Left cardiac atrium (tissue), 4 donors: ENCODE measurements at places on chromosomes 12 and 14.

DNA sequence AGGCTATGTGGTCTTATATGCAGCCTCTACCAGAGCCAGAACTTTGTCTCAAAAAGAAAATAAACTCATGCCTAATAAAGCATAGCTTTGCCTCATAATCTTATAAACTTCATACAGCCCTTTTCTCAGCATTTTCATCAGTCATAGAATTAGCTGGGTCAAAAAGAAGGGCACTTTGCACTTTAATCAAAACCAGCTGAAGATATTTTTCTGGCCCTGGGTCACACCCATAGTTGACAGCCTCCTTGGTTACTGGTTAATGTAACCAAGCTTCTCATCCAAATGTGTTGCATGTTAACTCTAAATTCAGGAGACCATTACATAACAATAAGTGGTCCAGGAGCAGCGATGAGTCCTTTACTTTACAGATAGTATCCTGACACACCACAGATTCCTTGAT, 558.2 kb downstream of the FLRT2 start:
- no peak for DNase-seq

DNA sequence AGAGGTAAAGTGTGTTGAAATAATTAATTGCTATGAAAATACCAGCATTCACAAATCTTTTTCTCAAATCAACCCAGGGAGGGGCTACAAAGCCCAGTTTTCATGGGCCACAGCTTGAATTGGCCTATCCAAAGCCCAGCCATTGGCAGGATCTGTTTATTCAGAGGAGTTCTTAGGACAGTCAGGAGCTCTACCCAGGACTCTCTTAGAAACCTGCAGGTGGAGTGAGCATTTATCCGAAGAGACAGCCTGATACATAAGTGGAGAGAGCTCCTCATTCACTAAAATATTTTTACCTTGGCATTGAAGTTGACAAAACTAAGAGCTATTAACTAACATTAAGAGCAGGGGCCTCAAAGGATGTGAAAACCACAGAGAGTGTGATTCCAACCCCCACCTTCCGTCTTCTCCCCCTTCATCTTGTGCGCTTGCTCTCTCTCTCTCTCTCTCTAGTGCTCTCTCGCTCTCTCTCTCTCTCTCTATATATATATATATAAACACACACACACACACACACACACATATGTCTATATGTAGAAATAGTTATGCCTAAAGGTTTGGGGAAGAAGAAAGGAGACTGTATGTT, 315.5 kb downstream of the SNAPC1 start:
- DNase-seq: no peak

DNA sequence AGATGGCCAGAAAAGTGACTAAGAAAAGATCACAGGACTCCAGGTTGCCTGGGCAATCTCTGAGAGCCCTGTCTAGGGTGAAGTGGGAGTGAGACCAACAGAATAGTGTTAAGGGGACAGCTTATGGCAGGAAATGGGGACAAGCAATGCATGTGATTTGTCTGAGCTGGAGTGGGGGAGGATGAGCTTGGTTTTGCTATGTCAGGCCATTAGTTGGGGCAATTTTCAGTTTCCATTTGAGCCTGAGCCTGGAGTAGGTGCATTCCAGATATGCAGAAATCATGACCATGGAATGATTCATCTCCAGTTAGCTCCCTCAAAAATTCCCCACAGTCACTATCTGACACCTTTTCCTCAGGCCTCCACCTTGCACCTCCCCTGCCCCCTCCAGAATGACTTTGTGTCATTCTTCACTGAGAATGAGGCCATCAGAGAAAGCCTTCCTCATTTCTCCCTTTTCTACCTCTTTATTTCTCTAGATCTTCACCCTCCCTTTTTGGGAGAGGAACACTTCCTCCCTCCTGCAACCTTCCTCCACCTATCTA, 150.9 kb upstream of the PLEKHG7 start:
- DNase-seq: no peak

GRCh38 chr12:69655616-69656340, 43.3 kb downstream of the BEST3 start:
- no peak for DNase-seq

- no peak for DNase-seq
Measured at GRCh38 chr14:103858063-103858781, 10.8 kb upstream of the PPP1R13B start.

DNA sequence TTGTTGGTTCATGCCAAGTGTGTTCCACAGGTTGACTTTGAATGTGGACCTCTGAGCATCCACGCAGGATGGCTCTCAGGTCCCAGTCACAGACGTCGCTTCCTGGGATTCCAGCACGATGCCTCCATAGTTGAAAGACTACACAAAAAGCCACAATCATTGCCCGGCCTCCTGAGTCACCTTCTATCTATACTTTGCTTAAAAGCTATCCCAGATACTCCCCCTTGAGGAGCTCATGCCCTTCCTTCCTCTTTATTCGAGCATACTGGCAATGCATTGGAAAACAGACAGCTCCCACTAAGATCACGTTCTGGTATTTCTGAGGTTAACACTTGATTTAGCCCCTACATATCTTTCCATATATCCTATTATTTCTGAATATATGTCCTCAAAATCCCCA, 40.1 kb downstream of the ZNF664 start:
- DNase-seq: no peak

DNA sequence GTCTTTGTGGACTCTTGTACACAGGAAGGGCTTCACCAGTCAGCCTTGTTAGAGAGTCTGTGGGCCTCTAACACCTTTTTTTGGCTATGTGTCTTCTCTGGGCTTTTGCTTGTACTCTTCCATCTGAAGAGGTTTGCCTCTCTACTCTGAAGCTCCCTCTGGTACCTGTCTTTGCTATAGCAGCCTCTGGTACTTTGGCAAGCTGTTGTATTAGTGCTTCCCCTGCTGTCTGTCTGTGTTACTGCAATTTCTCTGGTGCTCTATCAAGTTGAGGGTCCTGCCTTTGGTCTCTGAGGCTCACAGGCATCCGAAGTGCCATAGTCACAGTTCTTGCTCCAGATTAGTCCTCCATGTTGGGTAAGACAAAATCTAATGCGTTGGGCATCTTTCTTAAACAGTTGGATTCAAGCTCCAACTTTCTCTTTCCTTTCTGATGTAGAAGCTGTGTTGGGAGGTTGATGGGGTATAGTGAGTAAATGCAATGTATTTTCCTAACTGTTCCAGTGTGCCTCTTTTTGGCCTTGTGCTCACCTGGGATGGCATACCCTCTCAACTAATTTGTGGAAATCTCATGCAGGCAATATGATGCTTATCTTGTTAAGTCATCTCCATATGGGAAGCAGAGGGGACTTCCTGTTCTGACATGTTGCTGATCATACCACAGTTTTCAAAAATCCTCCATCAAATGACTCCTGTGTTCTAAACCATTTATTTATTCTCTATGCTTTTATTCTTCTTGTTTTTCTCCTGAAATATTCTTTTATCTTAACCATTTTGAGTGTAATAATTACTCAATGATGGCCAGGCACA, 88.8 kb downstream of the ATF7IP start:
- no peak for DNase-seq

DNA sequence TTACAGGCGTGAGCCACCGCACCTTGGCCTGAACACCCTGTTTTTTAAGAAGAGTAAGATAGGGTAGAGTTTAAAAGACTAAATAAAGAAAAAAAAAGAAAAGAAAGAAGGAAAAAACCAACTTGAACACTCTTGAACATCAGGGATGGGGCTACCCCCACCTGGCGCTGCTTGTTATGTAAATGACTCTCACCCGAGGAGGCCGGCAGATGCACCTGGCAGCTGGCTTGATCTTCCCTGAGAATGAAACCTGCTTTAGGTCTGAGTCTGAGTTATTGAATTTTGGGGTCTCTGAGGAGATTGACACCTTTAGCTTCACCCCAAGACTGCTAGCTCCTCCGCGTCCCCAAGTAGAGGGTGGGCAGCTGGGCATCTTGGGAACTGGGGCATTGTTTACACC, 15.5 kb upstream of the MEG3 start:
- no peak for DNase-seq

GRCh38 chr12:63045020-63045860, 105.8 kb downstream of the AVPR1A start:
- DNase-seq: no peak

GRCh38 chr14:35814371-35815005, 5.4 kb upstream of the RALGAPA1 start:
- peak; percentile 50 for DNase-seq

GRCh38 chr14:76958980-76959710, 69.4 kb downstream of the IRF2BPL start:
- peak; percentile 68 for DNase-seq

GRCh38 chr14:45089813-45090212, 5.9 kb downstream of the PRPF39 start:
- no peak for DNase-seq

DNA sequence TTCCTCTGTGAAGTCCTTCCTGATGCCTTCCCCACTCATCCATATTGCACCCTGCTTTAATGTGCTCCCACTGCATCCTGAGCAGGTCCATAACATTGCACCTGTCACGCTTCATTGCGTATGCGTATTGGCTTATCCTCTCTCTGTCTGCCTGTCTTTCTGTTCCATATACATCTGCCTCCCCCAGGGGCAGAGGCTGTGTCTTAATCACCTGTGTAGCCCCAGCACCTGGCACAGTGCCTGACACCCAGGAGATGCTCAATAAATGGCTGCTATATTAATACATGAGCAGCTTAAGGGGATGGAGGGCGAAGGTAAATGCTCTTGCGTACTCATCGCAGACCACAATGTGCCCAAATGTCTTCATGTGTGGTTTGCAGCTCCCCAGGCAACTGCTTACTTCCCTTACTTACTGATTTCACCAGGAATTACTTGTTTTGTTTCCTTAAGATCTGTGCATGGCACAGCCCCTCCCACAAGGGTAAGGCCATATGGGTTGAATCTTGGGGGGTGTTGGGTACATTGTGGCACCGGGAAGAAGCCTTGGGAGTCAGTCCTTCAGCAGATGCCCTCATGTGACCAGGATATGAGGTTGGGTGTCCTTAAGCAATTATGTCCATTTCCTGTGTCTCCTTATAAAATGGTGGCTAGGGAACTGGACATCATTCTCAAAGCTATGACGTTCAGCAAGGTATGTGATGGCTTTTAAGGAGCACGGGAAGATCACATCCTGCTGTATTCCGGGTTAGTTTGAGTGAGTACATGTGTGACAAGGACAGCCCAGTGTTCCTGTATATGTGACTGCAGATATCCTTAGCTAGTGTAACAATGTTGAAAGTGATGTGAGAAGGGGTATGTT, 848 bp upstream of the CPNE6 start:
- no peak for DNase-seq

DNA sequence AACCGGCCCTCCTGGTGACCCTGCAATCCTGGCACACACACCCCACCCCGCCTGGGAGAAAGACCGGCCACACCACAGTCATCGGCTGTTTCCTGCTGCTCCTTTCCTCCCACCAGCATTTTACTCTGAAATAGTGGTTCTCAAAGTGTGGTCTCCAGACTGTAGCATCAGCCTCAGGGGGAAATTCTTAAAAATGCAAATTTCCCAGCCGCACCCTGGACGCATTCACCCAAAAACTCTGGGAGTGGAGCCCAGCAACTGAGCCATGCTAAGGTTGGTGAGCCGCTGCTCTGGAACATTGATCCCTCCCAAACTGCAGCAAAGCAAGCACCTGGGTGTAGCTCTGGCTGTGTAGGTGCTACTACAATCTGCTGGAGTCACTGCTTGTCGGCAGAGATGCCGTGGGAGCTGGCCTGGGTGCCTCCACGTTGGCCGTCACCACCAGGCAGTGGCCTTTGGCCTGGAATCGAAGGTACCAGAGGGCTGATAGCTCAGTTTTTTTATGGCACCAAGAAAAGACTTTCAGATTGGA, 38.4 kb upstream of the BCL2L14 start:
- DNase-seq: no peak

DNA sequence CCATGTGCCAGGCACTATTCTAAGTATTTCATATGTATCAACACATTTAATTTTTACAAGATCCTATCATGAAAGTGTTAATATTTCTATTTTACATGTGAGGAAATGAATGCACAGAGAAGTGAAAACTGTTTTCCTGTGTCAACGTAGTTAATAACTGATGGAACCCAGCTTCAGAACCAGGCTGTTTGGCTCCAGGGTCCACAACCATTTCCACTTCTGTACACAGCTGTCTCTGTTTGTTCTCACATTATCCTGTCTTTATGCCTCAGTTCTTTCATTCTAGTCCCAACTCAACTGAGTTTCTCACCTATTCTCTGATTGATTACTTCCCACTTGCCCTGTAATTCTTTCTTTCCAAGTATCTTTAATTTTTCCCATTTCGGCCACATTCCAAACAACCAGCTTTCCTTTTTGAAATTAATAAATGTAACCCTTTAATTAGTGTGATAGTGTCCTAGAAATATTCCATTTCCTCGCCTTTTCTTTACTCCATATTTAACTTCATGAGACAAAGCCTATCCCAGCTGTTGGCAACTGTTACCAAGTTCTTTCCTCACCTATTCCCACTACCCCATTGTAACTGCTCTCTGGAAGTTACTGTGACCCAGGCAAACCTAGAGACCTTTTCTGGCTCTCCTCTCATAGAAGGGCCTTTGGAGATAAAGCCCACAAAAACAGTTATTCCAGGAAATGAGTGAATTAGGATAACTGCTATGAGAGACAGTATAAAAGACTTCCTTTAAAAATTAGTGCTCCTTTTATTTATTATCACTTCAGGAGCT, 218.7 kb downstream of the RASSF9 start:
- DNase-seq: no peak

DNA sequence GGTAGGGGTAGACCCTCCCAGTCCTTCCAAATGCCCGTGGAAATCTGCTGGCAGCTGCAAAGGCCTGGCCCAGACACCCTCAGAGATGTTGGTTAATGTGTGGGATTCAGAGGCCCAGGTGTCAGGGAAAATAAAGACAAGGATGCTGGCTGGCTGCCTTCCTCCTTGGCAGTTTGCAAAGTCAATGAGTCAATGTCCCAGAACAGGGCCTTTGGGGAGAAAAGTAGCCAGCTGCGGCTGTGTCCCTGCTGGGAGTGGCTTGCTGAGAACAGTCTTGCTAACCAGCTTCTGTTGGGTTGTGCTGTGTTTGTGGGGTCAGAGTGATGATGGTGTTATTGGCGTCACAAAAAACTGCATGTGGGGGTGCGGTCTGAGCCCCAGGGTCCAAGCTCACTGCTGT, 29.2 kb downstream of the GLRX5 start:
- DNase-seq: peak; percentile 31

DNA sequence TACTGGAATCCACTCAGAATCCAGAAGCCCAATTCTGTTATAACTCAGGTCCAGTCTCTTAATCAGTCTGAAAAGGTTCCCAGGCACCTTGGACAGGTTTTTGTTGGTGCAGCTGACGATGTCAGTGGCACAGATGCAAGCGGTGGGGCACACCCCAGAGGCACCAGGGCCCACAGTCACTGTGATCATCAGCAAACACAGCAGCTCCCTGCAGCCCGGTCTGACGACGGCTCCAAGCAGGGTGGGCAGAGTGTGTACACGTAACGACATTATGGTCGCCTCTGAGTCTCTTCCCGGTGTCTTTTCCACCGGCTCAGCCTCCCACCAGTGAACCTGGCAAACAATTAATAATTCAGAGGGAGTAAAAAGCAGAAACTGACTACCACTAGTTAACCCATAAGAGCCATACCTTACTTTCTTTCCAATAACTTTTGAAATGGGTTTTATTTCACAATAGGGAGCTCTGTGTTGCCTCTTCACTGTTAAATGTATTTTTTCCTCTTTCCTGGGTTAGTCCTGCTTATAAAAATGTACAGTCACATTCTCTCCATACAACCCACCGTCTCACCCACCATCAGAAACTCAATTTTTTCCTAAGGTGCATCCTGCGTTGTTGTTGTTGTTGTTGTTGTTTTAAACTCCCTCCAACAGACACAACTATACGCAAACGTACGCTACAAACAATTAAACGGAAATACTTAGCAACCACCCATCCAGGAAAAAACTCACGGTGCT, 521 bp upstream of the PCED1B start:
- DNase-seq: peak; percentile 41

GRCh38 chr12:132588821-132589669, 21.3 kb downstream of the LRCOL1 start:
- DNase-seq: no peak

GRCh38 chr12:1518591-1519516, 75.5 kb downstream of the FBXL14 start:
- DNase-seq: no peak
